ENCODE measurements at places on chromosomes 12 and 14.

GRCh38 chr12:15181017-15181683, 40.1 kb downstream of the RERG start:
- DNase-seq = no peak

GRCh38 chr12:47782372-47782770, 9.3 kb downstream of the SLC48A1 start:
- no peak for DNase-seq

DNA sequence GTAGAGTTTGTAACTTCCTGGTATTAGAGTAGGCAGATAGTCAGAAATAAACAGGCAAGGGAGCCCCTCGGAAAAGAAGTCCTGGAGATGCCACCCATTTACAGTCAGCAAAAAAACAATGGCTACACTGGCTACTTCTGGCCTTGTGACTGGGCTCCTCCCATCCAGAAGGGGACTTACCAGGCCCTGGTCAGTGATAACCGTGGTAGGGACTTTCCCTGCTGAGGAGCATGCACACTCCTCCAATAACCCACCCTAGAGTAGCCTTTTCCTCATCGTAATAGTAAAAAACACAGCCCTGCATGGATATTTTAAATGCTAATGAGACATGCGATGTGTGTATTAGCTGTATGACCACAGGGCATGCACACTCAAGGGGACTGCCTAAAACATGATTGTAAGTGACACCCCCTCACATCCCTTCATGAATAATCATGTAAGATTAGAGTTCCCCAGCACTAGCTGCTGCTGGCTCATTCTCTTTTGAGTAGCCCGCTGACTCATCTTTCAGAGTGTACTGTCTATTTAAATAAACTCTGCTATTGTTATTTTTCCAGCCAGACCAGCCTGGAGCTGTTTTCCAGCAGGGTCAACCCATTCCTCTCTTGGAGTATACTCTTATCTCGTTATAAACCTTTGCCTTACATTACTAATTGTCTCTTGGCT, 413.8 kb upstream of the TMTC1 start:
- no peak for DNase-seq

- DNase-seq = no peak
Observed at GRCh38 chr14:26702721-26703230, 104.9 kb upstream of the NOVA1 start.

- DNase-seq = no peak
Observed at GRCh38 chr14:68682166-68683103, 110.4 kb downstream of the ZFP36L1 start.

DNA sequence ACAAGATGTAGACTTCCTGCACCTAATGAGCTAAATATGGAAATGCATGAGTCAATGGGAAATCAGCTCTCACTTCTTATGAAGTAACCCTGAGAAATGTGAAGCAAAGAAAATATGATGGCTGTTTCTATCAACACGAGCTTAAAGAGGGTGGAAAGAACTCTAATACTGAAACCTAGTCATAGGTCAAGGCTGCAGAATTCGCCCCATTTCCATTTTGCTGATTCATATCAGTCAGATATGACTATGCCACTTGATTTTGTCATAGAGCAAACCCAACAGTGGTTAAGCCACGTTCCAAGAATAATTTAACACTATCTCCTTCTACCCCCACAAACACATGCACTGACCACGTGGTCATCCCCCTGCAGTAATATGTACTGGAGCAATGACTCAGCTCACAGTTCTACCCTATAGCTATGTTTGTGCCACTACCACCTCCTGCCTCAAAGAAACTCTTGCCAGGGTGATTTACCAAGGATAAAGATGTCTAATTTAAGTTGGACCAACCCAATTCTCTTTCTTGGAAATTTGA, 157.5 kb downstream of the TMTC3 start:
- DNase-seq = no peak

DNA sequence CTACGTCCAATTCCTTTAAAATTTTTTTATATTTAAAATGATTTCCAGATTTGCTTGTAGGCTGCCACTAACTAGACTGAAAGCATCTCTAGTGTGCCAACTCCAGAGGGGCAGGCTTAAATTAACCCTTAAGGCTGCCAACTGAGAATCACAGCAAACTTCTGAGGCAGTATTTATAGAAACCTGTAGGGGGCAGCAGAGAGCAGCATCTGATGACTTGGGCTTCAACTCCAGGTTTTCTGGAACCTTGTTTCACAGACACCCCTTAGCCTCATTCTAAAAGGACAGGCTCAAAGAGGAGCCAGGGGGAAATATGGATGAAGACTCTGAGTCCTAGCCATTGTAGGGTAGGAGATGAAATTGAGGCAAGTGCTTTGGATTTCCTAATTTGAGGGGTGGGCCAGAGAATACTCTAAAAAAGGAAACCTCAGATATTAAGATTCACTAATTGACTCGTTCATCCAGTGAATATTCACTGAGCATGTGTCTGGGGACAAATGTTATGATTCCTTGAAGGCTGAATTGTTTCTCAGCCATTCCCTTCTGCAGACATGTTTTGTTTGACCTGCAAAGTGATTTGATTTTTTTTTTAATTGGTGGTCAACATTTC, 63.3 kb upstream of the HSPB8 start:
- DNase-seq = no peak

- no peak for DNase-seq
Observed at GRCh38 chr14:32432813-32433538, 103.9 kb downstream of the AKAP6 start.

DNA sequence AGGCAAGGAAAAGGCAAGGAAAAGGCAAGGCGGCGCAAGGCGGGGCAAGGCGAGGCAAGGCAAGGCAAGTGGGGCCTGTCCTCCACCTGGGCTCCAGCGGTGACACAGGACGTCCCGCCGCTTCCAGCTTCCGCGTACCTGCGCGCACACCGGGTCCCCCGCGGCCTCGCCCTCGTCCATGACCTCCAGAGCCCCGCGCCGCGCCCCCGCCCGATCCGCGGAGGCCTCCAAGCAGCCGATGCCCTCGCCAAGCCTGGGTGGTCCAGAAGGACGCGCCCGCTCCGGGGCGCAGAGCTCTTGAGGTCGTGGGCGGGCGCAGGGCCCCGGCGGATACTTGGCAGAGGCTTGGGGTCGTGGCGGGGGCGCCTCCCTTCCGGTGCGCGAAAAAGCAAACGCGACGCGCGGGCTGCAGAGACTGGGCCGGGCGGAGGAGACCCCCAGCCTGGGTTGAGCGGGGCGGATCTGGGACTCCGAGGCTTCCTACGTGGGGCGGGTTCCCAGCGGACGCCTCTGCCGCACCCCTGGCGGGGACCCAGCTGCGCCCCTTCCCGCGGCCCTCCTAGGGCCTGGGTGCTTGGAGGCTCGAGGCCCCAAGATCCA, 60.8 kb upstream of the EIF5 start:
- no peak for DNase-seq

- DNase-seq = no peak
Observed at GRCh38 chr12:121238086-121238485, 28.2 kb downstream of the P2RX4 start.

- DNase-seq = no peak
Observed at GRCh38 chr12:46749322-46749721, 76.5 kb downstream of the SLC38A4 start.

GRCh38 chr12:26429070-26429691, 233.8 kb downstream of the SSPN start:
- DNase-seq = no peak

DNA sequence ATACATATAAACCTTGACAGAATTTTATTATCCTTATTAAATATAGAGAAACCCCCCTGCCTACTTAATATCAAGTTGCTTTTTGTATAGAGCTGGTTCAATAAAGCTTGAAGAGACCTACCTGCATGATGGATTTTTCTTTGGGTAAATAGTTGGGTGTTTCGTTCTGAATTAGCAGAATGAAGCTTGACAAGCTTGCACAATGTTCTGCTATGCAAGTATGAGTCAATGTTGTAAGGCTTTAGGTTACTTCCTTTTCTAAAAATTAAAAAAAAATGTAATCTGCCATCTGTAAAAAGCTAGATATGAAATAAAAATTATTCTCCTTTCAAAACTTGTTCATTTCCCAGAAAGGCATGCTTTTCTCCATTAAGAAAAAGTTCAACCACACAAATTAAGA, 1662.6 kb upstream of the SEL1L start:
- no peak for DNase-seq

DNA sequence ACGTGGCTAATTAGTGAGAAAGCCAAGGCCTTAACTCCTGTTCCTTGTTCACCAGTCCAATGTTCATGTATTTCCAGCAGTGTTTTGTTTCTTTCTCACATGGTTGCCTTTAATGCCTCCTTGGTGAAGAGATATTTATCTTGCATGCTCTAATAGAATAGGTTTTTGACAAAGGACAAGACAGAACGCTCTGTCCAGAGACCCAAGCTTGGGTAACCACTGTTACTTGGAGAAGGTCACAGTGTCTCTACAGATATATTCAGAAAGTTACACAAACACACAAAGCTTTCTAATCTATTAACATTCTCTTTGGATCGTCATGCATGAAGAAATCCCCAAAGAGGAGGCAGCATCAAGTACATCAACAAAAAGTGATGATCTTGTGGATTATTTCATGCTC, 33.1 kb downstream of the RERG start:
- DNase-seq = no peak

- DNase-seq = no peak
Observed at GRCh38 chr14:89061696-89062095, 237.2 kb downstream of the TTC8 start.

GRCh38 chr12:32134101-32134888, 27.6 kb downstream of the BICD1 start:
- no peak for DNase-seq

DNA sequence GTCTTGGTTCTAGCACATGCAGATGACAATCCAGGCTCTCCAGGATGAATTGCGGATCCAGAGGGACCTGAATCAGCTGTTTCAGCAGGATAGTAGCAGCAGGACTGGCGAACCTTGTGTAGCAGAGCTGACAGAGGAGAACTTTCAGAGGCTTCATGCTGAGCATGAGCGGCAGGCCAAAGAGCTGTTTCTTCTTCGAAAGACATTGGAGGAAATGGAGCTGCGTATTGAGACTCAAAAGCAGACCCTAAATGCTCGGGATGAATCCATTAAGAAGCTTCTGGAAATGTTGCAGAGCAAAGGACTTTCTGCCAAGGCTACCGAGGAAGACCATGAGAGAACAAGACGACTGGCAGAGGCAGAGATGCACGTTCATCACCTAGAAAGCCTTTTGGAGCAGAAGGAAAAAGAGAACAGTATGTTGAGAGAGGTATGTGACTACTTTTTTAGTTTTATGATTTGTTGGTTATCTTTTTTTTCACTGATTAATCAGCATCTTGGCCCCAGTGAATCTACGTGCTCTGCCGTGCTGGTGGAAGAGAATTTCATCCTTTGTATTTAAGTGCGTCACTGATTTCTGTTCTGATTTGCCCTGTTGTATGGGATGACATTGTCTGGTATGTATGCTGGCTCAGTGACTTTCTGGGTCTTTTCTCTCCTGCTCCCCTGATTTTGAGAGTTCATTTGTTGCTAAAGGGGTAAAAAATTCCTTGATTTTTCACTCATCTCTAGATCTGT, 92.3 kb downstream of the ERC1 start:
- DNase-seq = no peak

DNA sequence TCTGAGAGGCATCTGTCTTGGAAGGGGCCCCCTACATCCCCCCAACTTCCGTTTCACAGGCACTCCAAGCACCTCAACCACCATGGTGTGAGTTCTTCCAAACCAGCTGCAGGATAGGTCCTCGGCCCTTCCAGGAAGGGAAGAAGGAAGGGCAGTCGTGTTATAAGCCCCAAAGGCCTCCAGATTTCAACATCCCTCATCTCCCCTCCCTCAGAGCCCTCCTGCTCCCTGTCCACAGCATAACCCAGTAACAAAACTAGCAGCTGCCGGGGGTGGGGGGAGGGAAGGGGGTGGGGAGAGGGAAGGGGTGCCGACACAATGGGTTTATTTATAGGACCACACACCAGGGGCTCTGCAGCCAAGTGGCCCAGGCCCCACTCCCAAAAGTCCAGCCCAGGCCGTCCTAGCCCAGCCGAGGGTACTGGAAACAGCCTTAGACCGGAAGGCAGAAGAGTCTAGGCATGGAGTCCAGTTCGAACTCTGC, 18.3 kb downstream of the NCKAP5L start:
- DNase-seq = no peak

DNA sequence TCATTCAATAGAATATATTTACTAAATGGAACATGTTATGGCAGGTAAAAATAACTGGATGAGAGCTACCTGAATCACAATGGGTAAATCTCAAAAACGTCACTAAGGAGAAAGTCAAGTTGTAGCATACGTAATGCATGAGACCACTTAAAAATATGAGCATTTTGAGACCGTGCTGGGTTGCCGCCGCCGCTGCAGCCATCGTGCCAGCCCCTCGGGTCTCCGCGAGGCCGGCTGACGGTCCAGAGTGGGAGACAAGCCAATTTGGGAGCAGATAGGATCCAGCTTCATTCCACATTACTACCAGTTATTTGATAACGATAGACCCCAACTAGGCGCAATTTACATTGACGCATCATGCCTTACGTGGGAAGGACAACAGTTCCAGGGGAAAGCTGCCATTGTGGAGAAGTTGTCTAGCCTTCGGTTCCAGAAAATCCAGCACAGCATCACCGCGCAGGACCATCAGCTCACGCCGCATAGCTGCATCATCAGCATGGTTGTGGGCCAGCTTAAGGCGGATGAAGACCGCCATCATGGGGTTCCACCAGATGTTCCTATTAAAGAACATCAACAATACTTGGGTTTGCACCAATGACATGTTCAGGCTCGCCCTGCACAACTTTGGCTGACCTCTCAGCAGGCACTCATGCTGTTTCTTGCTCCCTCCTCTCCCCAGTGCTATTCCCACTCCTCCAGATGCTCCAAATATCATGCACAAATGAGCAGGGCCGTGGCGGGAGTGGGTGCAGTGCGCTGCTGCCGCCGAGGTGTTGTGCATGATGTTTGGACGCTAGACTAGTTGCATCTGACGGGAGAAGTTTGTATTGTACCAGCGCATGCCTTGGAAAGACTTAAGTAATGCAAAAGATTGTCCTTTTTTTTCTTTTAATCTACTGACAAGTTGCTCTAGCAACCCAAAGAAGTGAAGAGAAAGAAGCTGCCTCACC, 6.3 kb upstream of the BRMS1L start:
- no peak for DNase-seq

DNA sequence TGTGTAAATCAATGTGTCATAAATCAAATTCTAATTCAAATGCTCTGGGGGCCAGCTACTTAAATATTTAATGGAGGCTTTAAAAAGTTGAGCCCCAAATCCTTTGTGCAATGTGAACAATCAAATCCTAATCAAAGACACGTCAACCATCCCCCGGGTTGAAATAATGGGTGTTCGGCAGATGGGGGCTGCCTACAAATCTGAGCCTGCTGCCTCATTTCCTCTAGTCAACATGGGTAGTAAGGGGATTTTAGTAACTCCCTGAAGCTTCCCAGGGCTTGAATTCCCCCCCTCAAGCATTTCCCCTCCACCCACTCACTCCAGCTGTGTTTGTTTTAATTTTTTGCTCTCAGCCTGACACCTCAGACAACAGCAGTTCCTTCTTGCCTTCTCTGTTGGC, 37.8 kb downstream of the SRRM4 start:
- DNase-seq = no peak

- no peak for DNase-seq
Observed at GRCh38 chr12:106358396-106359241, 1.1 kb downstream of the POLR3B start.

DNA sequence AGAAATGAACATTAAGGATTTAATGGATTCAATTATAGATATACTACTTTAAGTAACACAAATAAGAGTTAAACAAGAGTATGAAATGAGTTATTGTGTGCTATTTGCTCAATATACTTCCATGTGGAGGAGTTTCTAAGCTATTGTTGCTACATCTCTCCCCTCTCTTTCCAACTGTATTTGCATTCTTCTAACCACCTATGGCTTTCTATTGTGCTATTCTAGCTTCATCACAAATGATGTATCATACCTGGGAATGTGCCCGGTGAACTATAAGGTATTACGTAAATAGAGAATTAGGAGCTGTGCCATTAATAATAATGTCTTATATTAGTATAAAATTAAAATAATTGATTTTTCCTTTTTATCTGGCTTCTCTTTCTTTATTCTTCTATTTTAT, 87.1 kb upstream of the PLEKHG7 start:
- no peak for DNase-seq
